Thyroid gland (tissue), 4 donors: ENCODE measurements at places on chromosomes 16 and 17. TPM values are rescaled to one million over a fixed set of nuclear protein-coding genes. Genes with fewer than 3 reads are reported as not detected.

The NT5C3B gene
- total RNA-seq = 97.3 TPM

The XYLT2 gene
- 28.9 TPM for total RNA-seq

GRCh38 chr17:59366773-59367656, 35.6 kb downstream of the YPEL2 start:
- DNase-seq = peak; percentile 81

GRCh38 chr16:17917316-17918019, 419.1 kb downstream of the NPIPA8 start:
- no peak for DNase-seq

GRCh38 chr16:82047374-82047773, 12.3 kb downstream of the HSD17B2 start:
- no peak for DNase-seq

DNA sequence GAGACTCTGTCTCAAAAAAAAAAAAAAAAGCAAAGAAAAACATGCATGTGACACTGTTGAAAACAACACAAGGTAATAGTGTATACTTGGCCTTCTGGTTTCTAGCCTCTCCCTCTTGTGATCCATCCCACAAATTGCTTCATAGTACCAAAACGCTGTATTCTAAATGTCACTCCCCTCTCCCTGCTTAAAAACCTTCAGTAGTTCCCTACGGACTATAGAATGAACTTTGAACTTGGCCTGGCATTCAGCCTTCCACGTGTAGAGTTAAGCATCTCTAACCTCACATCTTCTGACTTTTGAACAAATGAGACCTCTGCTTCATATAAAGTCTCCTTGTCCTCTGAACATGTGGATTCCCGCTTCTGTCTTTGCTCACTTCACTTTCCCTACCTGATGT, 5.1 kb downstream of the ZNF821 start:
- no peak for DNase-seq

- no peak for DNase-seq
Measured at GRCh38 chr17:19551591-19552148, 18.0 kb downstream of the SLC47A1 start.

DNA sequence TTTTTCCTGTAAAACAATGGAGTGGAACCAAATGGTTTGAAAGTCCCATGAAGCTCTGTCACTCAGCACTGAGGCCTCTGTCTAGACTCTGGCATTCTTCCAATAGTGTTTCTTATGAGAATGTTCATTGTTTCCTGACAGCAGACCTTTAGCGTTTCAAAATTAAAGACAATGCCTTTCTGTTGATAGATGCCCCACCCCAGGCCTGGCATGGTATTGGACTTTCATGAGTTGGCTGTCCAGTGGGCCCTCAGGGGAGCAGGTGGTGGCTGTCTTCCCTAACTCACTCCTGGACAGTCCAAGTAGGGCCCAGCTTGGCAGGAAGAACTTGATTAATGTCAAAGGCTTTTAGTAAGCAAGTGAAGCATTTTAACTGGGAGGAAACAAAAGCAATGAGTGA, 186.5 kb upstream of the CCL2 start:
- DNase-seq = no peak

- no peak for DNase-seq
Measured at GRCh38 chr17:68794636-68795434, 160.4 kb downstream of the ABCA8 start.
